ENCODE measurements at places on chromosomes 12 and 14.

- no peak for DNase-seq
Observed at GRCh38 chr12:85273381-85274314, 6.4 kb upstream of the ALX1 start.

DNA sequence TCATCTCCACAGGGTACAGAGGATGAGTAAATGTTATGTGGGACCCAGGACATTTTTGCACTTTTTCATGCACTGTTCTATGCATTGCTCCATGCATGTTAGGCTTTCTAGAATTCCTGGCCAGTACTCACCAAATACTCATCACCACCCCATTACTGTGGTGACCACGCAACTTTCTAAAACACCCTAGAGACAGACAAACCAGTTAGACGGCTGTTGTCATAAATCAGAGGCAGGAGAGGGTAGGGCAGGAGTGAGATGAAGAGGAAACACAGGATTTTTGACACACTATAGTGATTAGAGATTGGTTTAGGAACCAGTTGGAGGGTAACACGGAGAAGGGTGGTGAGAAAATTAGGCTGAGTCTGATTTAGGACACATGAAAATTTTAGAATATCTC lies 59.3 kb downstream of the IFNG start:
- DNase-seq = no peak

- no peak for DNase-seq
Observed at GRCh38 chr12:11719678-11720099, 70.2 kb downstream of the ETV6 start.

DNA sequence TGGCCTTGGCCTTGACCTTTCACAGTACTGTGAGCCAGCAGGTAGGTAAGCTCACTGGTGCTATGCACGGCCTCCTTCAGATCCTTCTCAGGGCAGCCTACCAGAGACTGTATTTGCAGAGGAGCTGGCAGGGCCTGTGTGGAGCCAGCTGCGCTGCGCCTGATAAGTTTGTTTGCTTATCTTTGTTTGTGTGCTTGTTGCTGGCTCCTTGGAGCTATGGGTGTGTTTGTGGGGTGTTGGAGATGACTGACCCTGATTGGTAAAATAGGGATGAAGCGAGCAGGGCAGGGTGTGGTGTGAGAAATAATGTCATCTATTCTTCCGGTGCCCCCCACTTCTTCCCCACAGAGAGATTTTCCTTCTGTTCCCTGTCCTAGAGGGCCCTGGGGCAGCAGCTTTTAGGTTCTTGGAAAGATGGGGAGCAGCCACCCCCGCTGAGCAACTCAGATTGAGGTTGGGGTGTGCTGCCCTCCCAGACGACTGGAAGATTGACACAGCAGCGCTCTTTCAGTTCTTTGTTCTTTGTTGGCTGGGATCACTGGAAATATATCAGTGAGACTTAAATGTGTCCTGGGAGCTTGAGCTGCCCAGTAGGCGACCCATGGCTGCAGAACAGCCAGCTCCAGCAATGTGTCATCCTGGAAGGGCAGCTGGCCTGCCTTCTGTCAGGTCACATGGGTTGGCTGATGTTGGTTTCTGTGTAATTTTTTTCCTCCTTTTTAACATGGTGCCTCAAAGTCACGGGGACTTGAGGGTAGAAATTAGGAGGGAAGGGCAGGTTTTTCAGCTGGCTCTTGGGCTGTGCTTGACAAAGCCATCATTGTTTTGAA lies 19.6 kb downstream of the MLXIP start:
- DNase-seq = peak; percentile 91

GRCh38 chr12:102543494-102544485 lies 63.4 kb upstream of the IGF1 start:
- no peak for DNase-seq

GRCh38 chr12:115075552-115076170 lies 391.7 kb upstream of the TBX3 start:
- no peak for DNase-seq

- DNase-seq = no peak
Observed at GRCh38 chr12:77923882-77924281, 93.2 kb downstream of the NAV3 start.
